ENCODE measurements at places on chromosomes 6 and 20. TPM values are rescaled to one million over a fixed set of nuclear protein-coding genes. Genes with fewer than 3 reads are reported as not detected.

- peaks cover 4% of the 10 kb centered on the region for H3K36me3 ChIP-seq
- peaks cover 32% of the 10 kb centered on the region for H3K4me1 ChIP-seq
- H3K27me3 ChIP-seq = no peaks in the 10 kb centered on the region
- no peak overlapping the region for H3K27ac ChIP-seq
Measured at GRCh38 chr20:41234546-41234945, 83.0 kb downstream of the ZHX3 start.

GRCh38 chr6:21769405-21769861 lies 175.9 kb downstream of the SOX4 start:
- no peak overlapping the region for H3K27ac ChIP-seq
- no peaks in the 10 kb centered on the region for H3K36me3 ChIP-seq
- H3K4me1 ChIP-seq = no peaks in the 10 kb centered on the region
- no peak for DNase-seq
- H3K4me3 ChIP-seq = no peak overlapping the region

TMEM244 gene
- total RNA-seq = not detected

GRCh38 chr6:165872311-165872710 lies 209.3 kb upstream of the PDE10A start:
- H3K4me3 ChIP-seq = no peak overlapping the region
- H3K4me1 ChIP-seq = no peaks in the 10 kb centered on the region
- H3K27me3 ChIP-seq = peaks cover 22% of the 10 kb centered on the region
- no peak for DNase-seq
- no peak overlapping the region for H3K27ac ChIP-seq
- H3K36me3 ChIP-seq = no peaks in the 10 kb centered on the region

DNA sequence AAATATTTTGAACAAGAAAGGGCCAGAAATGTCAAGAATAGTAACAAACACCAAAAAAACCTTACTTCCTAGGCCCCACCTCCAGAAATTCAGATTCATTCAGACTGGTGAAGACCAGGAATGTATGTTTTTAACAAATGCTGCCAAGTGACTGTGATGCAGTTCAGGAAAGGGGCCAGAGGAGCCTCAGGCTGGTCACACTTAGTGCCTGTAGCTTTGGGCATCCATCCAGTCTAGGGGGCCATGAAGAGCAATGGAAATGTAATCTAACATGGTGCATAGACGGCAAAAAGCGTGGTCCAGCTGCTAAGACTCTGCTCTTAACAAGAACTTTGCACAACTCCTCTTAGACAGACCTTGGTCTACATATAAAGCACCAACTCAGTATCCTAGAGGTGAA lies 7.1 kb downstream of the GJA1 start:
- peaks cover 6% of the 10 kb centered on the region for H3K4me1 ChIP-seq
- DNase-seq = no peak
- peaks cover under 1% of the 10 kb centered on the region for H3K36me3 ChIP-seq
- no peak overlapping the region for H3K27ac ChIP-seq
- peaks cover 53% of the 10 kb centered on the region for H3K27me3 ChIP-seq

- no peaks in the 10 kb centered on the region for H3K4me1 ChIP-seq
- no peak overlapping the region for H3K4me3 ChIP-seq
- no peaks in the 10 kb centered on the region for H3K36me3 ChIP-seq
- no peaks in the 10 kb centered on the region for H3K27me3 ChIP-seq
Measured at GRCh38 chr20:23596579-23597250, 9.0 kb downstream of the CST9 start.

- H3K27ac ChIP-seq = no peak overlapping the region
- no peaks in the 10 kb centered on the region for H3K27me3 ChIP-seq
- no peak for DNase-seq
- H3K4me1 ChIP-seq = no peaks in the 10 kb centered on the region
Measured at GRCh38 chr6:32203426-32204267, 11.2 kb upstream of the GPSM3 start.

GRCh38 chr6:152952045-152952444 lies 30.8 kb downstream of the FBXO5 start:
- peaks cover 20% of the 10 kb centered on the region for H3K27me3 ChIP-seq
- no peak overlapping the region for H3K27ac ChIP-seq
- no peak overlapping the region for H3K4me3 ChIP-seq
- peaks cover 8% of the 10 kb centered on the region for H3K4me1 ChIP-seq

DNA sequence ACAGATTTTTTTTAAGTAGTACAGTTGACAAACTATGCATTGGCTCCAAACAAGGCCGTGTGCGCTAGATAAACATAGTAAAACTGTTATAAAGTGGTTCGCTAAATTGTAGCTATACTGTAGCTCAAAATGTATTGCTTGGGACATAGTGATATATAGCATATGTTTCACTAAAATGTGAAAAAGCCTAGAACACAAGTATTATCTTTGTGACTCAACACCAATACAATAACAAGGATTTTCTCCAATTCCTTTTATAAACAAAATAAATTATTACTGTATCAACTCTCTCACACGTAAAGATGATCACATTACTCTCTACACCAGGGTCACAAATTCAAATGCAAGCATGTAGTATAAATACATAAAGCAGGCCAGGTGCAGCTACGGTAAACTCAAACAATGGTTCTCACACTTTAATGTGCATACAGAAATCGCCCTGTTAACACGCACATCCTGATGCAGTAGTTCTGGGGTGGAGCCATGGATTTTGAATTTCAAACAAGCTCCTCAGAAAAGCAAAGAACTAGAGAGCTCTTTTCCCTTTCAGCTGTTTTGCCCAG lies 214.6 kb downstream of the GMDS start:
- no peak overlapping the region for H3K27ac ChIP-seq
- peaks cover 2% of the 10 kb centered on the region for H3K36me3 ChIP-seq
- no peak for DNase-seq
- H3K4me3 ChIP-seq = no peak overlapping the region
- H3K27me3 ChIP-seq = no peaks in the 10 kb centered on the region
- peaks cover 12% of the 10 kb centered on the region for H3K4me1 ChIP-seq

GRCh38 chr20:53639647-53640440 lies 46.2 kb upstream of the ZNF217 start:
- H3K27me3 ChIP-seq = no peaks in the 10 kb centered on the region
- H3K4me3 ChIP-seq = no peak overlapping the region
- DNase-seq = no peak
- H3K36me3 ChIP-seq = peaks cover 1% of the 10 kb centered on the region
- peaks cover 49% of the 10 kb centered on the region for H3K4me1 ChIP-seq

MLN gene
- total RNA-seq = not detected

- no peak overlapping the region for H3K27ac ChIP-seq
- no peak overlapping the region for H3K4me3 ChIP-seq
- H3K27me3 ChIP-seq = no peaks in the 10 kb centered on the region
- no peak for DNase-seq
Measured at GRCh38 chr6:56625356-56625755, 17.3 kb downstream of the DST start.

GRCh38 chr6:149454346-149454848 lies 30.4 kb downstream of the ZC3H12D start:
- peaks cover 12% of the 10 kb centered on the region for H3K4me1 ChIP-seq
- no peak overlapping the region for H3K27ac ChIP-seq
- peaks cover 42% of the 10 kb centered on the region for H3K36me3 ChIP-seq

- peaks cover 2% of the 10 kb centered on the region for H3K4me1 ChIP-seq
- no peak overlapping the region for H3K27ac ChIP-seq
Measured at GRCh38 chr6:135423649-135424128, 73.9 kb downstream of the AHI1 start.

DNA sequence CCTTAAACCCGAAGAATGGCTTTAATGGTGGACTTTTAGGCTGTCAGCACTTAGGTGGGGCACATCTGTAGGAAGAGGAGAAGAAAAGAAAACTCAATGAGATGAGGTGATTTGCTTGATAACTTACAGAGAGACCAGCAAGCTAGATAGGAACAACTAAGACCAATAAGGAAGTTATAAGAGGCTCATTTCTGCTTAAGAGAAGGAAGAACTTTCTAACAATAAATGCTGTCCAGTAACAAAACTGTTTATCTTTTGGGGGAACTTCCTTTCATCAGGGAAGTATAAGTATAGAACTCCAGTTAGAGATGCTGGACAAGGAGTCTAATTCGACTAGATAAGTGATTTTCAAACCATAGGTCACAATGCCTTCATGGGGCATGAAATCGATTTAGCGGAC lies 107.2 kb upstream of the SIRPA start:
- H3K27ac ChIP-seq = no peak overlapping the region

Measured in activated naive CD8-positive, alpha-beta T cell treated with anti-CD3 and anti-CD28 coated beads for 36 hours (primary cell).